ENCODE measurements at places on chromosomes 4 and X.

- no peak for DNase-seq
Observed at GRCh38 chr4:25033526-25033925, 2.8 kb upstream of the LGI2 start.

GRCh38 chr4:138409670-138410069, 167.5 kb upstream of the SLC7A11 start:
- DNase-seq, result no peak

DNA sequence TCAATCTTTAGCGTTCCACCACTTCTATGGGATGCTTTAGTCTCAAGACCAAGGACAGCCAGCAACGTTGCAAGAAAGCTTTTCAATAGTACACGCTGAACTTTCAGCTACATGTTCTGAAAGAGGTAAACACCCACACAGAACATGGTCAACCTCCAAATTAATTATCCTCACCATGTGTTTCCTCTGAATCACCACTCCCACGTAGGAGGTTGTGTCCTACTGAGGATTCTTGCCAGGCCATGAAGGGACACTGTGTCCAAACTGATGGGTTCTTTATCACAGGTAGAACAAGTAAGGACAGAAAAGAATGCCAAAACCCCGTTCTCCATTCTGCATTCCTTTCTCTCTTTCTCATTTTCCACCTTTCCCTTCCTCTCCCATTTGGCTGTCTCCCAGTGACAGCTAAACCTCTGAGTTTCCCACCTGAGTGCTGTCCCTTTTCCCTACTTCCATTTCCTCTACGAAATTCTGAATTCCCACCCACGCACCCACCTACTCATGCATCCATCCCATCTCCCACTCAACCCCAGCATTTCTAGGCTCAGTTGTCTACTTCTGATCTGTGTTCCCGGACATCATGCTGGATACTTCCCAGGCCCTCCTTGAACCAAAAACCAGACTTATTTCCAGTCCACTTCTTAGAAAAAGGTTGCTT, 29.0 kb upstream of the GPM6B start:
- no peak for DNase-seq

DNA sequence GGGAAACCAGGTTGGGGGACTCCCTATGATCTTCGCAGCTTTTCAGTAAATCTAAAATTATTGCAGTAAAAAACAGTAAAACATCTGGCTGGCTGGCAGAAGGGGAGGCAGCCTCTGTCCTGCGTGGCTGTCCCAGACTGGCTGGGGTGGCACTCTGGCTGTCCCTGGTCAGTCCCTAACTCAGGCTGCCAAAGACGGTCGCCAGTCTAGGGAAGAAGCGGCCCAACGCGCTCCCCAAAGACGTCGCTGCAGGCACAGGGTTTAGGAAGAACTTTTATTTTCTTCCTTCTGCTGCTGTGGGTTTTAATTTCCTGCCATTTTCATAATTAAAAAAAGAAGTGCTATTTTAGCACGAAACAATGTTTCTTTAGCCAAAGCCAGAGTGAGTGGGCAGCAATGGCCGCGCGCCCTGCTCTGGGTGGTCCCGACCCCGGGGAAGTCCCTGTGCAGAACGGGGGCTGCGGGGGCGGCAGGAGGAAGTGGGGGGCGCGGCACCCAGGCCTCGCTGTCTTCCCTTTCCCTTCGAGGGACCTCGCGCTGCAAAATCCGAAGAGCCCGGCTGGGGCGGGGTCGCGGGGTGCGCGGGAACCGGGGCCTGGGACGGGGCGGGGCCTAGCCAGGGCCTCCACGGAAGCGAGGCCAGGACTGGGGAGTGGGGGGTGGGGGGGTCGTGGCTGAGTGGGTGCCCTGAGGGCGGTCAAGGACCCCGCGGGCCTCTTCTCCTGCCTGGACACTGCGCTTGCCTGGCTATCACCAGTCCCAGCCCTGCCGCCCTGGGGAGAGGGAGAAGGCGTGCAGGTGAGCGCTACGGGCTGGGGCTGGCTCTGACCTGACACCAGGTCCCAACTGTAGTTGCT, 6.3 kb upstream of the LETM1 start:
- DNase-seq, result no peak

DNA sequence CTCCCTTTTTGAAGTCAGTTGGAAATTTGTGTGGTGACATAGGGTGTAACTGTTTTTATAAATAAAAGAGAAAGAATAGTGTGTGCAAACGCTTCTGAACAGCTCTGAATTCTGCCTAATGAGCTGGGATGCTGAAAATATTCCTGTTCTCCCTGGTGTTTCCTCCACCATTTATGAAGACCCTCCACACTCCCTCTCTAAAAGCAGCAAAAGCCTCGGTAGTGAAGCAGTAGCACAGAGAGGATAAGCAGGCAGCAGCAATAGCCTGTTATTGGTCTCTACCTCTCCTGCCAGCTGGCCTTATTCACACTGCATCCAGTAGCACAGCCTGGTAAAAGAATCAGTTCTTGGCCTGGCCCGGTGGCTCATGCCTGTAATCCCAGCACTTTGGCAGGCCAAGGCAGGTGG, 406.1 kb downstream of the IQCM start:
- DNase-seq, result no peak

DNA sequence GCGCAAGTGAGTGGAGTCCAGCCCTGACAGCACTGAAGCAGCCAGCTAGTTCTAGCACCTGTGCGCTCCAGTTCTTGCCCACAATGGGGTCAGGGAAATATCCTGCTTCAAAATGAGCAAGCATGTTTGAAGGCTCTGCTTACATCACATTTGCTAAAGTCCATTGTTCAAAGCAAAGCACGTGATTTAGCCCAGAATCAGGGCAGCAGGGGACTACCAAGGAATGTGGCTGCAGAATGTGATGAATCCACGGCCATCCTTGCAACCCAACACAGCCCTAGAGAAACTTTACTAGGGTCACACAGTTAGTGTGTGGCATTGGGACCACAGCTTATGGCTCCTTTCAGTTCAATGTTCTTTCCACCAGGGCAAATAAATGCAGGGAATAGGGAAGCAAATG, 47.3 kb upstream of the SMIM31 start:
- no peak for DNase-seq

DNA sequence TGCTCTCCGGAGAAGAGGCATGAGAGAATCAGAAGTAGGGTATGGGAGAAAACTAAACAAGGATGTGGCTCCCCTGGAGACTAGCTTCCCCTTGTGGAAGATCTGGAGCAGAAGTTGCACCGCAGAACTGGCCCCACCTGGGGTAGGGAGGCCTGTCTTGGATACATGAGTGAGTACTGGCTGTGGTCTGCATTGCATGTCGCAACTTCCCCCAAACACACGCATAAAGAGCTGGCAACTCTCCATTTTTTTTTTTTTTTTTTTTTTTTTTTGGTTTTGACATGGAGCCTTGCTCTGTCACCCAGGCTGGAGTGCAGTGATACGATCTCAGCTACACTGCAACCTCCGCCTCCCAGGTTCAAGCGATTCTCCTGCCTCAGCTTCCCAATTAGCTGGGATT, 119.9 kb downstream of the EGF start:
- DNase-seq, result no peak

- no peak for DNase-seq
Observed at GRCh38 chr4:20617678-20618396, 82.4 kb upstream of the PACRGL start.

DNA sequence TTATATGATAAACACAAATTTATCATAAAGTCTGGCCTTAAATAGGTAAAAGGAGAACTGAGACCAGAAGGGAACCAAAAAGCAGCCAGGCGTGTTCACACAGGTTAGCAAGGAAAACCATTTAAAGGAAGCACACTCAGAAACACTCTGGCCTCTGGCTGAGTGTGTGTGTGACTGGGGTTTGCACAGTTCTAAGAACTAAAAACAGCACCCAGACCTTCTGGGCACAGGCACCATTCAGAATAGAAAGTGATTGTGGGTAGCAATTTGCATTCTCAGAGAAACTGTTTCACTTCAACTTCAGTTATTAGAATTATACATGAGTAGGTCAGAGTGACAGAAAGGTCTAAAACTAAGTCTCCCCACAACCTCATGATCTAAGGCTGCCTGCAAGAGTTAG, 10.0 kb downstream of the GPR82 start:
- no peak for DNase-seq

DNA sequence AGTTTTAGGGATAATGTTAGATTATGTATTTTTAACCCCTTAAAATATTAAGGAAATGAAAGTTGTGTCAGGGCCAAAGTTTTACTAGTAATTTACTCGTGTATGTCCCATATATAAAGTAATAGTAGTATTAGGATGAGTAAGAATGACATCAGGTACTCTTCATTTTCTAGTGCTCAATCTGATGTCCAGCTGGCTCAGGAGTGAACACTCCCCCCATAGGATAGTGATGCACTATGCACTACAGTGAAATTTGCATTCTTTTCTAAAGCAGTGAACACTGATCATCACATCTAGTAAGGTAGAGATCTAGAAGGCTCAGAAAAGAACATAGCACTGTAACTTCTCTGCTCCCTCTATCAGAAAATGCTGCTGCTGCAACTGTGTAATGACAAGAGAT, 409.7 kb downstream of the GLUD2 start:
- DNase-seq, result no peak

GRCh38 chr4:94419956-94420355, 31.8 kb upstream of the PDLIM5 start:
- no peak for DNase-seq

DNA sequence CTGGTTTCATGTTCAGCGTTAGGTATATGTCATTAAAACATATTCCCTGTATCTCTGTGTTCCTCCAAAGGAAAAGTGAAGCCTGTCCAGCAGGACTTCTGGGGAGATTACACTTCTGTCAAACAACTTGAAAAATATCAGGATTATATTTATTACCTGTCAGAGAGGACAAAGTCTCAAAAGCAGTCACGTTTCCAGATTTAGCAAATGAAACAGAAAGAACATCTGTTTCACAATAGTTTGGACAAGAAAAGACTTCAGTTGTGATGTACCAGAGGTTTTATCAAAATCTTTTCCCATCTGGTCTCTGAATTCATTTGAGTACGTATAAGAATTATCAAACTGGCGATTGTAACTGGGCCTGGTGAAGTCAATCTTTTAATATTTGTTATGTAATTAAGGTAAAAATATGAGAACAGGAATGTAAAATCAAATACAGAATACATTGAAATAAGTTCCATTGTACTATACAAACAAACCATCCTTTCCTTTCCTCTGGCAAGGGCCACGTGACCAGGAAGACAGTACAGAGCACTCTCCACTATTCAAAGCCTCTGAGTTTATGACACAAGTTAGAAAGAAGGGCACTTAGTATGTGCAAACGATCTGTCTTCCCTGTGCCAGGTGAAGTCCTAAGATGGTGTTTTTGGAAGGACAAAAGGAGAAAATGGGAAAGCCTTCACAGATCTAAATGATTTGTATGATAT, 3.2 kb downstream of the CASP3 start:
- no peak for DNase-seq

- DNase-seq, result no peak
Observed at GRCh38 chr4:3760841-3761240, 5.3 kb upstream of the ADRA2C start.

GRCh38 chr4:25770847-25771246, 91.9 kb downstream of the SEL1L3 start:
- DNase-seq, result no peak

DNA sequence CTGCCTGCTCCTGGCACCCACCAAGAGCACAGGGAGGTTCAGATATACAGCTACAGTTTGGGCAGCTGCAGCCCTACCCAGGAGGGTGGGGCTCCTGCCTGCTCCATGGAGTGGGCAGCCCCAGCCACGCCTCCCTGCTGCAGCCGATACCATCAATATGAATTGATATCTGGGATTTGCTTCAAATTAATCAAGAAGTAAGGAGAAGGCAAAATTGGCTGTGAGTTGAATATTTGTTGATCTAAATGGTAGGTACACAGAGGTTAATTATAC, 31.2 kb upstream of the ZNF280C start:
- peak; percentile 53 for DNase-seq

DNA sequence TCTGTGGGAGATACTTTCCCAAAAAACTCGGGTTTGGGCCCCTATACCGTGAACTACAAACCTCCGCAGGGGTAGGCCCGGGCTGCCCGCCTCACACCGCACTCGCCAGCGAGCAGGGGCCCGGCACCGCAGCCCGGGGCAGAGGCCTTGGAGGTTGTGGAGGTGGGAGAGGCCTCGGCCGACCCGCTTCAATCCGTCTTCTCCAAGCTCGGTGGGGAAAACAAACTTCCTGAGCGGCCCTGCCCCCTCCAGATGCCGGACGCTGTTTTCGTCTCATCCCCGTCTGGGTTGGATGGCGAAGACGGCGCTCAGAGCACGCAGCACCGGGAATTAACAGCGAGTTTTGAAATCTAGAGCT, 442 bp upstream of the MCUB start:
- no peak for DNase-seq
